Stimulated activated CD8-positive, alpha-beta memory T cell treated with anti-CD3 and anti-CD28 coated beads, Interleukin-15, amount 100 ng/mL, for 4 hours (primary cell): ENCODE measurements at places on chromosomes 5 and 9.

GRCh38 chr5:143197260-143197656 is 206.2 kb downstream of the NR3C1 start:
- DNase-seq, result no peak

- DNase-seq, result no peak
These were observed 19.7 kb downstream of the NR5A1 start for GRCh38 chr9:124487260-124488182.

GRCh38 chr5:149800633-149801032 is 70.5 kb downstream of the PPARGC1B start:
- DNase-seq, result no peak

DNA sequence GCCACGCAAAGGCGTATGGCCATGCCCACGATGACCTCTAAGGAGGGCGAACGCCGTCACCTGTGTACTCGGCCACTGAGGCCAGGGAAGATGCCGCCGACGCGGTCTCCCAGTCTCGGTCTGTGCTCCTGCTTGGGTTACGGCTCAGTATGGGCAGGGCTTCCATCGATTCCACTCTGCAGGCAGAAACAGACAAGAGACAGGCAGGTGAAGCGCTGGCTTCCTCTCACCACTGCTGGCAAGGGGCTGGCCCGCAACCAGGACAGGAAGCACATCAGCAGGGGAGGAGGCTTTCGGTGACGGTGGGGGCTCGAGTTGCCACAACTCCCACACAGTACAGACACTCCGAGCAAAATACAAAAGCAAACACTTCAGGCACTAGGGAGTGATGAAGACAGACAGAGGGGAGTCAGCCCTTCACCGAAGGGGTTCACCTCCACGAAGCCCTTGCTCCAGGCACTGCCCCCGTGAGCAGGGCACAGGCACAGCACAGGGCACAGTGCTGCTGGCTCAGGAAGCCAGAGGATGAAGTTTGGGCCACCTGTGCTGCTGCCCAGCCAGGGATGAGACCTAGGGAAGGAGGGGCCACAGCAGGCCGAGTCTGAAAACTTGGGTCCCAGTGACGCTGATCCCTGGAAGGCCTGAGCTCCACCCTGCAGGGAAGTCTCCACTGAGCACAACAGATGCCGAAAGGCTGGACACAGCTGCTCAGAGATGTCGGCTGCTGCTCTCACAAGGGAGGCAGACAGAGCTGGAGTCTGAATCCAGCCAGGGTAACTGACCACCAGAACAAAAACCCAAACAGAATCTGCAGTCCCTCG is 91.3 kb downstream of the CAMSAP1 start:
- DNase-seq, result no peak

- DNase-seq, result no peak
These were observed 63.5 kb downstream of the ROR2 start for GRCh38 chr9:91886414-91887076.

DNA sequence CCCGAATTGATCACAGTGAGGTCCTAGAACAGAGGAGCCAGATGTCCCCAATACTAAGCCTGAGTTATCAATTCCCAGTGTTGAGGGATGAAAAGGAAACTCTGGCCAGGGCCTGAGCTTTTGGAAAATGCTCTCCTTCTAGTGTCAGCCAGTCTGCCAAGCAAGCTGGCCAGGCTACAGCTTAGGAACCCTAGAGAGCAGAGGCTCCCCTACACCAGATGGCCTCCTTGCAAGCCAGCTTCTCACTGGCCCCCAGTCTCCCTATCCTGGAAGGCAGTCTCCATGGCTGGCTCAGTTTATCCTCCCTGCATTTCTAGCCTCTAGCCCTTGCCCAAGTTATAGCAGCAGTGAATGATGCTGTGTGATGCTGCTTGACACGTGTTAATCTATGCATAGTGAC is 204.7 kb upstream of the WWC1 start:
- no peak for DNase-seq

DNA sequence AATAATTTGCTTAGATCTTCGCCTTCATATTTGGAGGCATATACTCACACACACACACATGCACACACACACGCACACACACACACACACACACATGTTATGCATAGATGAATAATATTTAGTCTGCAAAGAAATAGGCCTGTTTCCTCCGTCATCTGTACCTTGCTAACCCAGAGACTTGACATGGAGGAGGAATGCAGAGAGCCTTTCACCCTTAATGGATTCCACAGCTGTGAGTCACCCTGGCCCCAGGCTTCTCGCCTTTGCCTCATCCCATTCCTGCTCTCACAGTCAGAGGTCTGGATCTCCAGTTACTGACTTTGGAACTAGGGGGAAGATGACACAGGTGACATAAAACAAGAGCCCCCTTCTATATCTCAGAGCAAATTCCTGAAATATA is 29.7 kb downstream of the ZNF462 start:
- no peak for DNase-seq

DNA sequence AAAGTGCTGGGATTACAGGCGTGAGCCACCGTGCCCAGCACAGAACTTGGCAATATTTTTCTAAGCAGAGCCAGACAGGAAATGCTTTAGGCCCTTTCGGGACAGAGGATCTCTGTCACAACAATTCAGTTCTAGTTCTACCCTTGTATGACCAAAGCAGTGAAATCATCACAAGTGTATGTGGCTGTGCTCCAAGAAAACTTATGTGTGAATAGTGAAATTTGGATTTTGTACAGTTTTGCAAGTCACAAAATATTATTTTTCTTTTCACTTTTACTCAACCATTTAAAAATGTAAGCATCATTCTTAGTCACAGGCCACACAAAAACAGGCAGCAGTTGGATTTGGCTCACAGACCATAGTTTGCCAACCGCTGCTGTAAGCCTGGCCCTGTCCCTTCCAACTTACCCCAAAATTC is 20.4 kb upstream of the PRUNE2 start:
- DNase-seq, result no peak

DNA sequence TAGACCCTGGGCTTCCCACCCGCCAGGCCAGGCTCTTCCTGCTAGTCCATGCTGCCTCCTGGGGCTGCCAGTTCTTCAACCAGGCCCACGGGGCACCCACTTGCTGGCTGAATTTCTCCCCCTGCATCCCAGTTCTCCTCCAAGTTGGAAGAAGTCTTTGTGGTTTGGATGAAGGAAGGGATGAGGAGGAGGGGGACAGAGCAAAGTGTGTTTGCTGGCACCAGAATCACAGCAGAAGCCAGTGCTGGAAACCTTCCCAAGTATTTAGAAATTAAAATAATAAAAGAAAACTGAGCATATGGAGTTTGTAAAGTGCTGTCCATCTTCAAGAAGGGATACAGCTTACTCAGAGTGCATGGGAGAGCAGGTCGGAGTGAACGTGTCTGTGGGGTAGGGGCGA is 19.4 kb upstream of the UNC5A start:
- DNase-seq, result no peak

DNA sequence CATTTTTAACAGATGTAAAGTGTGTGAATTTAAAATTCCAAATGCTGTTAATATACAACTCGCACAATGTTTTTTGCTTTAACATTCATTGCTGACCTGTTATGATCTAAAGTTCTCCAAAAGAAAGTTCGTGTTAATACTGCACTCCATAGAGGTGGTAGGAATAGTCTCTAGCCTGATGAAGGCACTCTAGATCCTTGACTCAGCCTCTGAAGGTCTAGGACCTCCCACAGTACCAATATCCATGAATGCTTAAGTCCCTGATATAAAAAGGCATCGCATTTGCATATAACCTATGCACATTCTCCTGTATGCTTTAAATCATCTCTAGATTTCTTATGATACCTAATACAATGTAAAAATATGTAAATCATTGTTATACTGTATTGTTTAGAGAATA is 213.6 kb downstream of the EFNA5 start:
- DNase-seq, result no peak

DNA sequence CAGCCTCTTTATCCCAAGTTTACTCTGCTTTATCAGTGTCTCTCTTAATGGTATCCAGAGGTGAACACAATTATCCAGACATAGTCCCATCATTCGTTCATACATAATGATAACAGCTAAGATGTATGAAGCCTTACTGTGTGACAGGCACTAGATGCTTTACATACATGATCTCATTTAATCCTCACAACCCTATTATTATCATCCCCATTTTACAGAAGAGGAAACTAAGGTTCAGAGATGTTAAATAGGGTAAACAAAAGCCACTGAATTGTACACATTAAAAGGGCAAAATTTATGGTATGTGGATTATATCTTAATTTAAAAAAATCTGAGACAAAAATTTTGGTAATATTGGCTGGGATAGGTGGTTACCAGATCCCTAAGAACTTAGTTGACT is 124.1 kb upstream of the TBC1D2 start:
- DNase-seq, result no peak

DNA sequence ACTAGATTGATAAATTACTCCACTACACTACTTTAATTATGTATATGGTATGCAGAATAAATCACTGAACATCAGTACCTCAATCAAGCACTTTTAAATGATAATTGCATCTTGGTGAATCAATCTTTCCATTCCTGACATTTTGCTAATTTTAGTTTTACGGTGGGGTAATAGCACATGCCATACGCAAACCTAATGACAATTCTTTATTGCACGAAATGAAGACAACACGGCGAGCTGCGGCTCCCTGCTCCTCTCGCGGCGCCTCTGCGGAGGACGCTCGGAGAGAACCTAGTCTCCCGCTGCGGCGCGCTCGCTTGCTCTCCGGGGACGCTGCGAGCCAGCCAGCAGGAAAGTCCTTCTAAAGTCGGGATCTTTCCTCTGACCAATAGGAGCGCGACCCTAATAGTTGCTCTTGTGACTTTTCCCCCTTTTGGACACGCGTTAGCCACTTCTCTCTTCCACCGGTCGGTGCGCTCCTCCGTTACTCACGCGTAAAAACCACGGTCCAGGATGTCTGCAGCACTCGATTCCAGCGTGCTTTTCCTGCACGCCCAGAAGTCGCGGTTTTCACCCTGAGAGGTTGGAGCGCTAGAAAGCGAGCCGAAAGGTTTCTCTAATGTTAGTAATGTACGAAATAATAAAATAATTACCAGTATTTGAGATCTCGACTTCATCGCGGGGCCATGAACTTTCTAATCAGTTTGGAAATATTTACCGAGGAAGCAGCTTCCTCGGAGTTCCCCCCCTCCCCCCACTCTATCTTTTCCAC is 1.0 kb upstream of the MEF2C start:
- no peak for DNase-seq

DNA sequence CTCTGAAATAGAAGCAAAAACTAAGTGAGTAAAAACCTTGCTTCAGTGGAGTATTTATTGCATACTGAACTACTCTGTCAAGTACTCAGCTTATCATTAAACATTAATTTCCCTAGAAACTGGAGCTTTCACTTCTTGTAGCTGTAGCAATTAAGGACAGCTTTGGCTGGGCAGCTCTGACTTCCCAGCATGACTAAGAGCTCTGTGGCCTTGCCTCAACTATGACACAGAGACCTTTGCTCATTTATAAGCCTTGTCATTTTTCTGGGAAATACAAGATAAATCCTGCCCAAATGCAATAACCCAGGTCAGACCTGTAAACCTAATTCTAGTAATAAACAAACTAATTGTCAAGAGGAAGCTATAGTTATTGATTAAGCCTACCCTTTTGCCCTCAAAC is 65.4 kb upstream of the STK32A start:
- no peak for DNase-seq

DNA sequence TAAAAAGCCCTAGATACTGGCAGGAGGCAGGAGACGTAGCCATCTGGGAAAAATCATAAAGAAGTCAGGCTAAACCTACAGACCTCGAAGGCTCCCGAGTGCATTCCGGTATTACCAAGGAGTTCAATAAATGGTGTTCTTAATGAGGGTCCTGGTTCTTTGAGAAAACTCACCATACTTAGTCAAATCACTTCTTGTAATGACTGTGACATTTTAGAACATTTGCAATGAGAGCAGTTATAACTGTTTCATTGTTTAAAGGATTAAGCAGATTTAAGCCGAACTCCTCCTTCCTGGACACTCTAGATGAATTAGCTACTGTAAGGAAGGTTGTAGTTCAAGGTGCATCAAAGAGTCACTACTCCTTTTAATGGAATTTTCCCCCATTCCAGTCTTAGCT is 67.8 kb downstream of the EFNA5 start:
- no peak for DNase-seq

GRCh38 chr9:109477258-109478050 is 20.7 kb downstream of the PTPN3 start:
- DNase-seq, result no peak

GRCh38 chr5:64156261-64156660 is 9.4 kb upstream of the RNF180 start:
- no peak for DNase-seq

- DNase-seq, result no peak
These were observed 114.1 kb downstream of the BRINP1 start for GRCh38 chr9:119255116-119255515.

DNA sequence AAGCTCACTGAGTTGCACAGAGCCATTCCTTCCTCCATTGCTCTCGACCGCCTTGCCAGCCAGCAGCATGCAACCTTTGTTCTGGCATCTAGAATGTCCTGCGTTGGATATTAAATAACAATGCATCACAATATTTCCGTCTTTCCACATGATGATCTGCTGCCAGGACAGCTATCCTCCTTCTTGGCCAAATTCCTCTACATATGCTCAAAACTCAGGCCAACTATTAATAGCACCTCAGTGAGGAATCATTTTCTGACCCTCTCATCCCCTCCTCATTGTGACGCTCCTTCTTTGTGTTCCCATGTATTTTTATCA is 128.6 kb downstream of the MYO10 start:
- no peak for DNase-seq

GRCh38 chr9:68685770-68686169 is 19.3 kb upstream of the PIP5K1B start:
- no peak for DNase-seq

- DNase-seq, result no peak
These were observed 17.9 kb downstream of the SLC24A2 start for GRCh38 chr9:19770973-19771372.

GRCh38 chr9:28166179-28166578 is 592.9 kb upstream of the C9orf72 start:
- no peak for DNase-seq

GRCh38 chr5:160850421-160850820 is 1.6 kb downstream of the ATP10B start:
- no peak for DNase-seq

- no peak for DNase-seq
These were observed 398.0 kb downstream of the ADGRV1 start for GRCh38 chr5:90956511-90957097.

- no peak for DNase-seq
These were observed 39.2 kb downstream of the ADAMTS19 start for GRCh38 chr5:129499208-129499852.

DNA sequence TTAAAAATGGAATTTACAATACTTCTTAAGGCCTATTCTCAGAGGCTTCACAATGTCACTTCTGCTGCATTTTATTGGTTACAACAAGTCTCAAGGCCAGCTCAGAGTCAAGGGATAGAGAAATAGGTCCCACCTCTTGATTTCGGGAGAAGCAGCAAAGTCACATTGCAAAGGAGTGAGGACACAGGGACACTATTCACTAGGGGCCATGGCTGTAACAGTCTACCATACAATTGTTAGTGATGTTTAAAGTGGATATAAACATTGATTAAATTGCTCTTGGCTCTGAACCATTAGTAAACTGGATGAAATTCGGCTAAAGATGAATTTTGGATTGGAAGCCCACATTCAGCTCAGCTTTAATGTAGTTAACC is 21.7 kb upstream of the CMBL start:
- no peak for DNase-seq

- no peak for DNase-seq
These were observed 459.8 kb downstream of the CCDC171 start for GRCh38 chr9:16012621-16013020.

- no peak for DNase-seq
These were observed 328.8 kb upstream of the BRINP1 start for GRCh38 chr9:119697996-119698395.

GRCh38 chr5:163089230-163089629 is 348.2 kb upstream of the CCNG1 start:
- DNase-seq, result no peak

- DNase-seq, result no peak
These were observed 406.6 kb upstream of the MEF2C start for GRCh38 chr5:89289604-89290003.
